Colonic mucosa (tissue), 4 donors: ENCODE measurements at places on chromosomes 11 and 22.

GRCh38 chr22:17808693-17809403 lies 34.6 kb upstream of the BID start:
- no peak overlapping the region for H3K4me3 ChIP-seq
- no peak overlapping the region for H3K27ac ChIP-seq
- H3K4me1 ChIP-seq = no peaks in the 10 kb centered on the region
- H3K36me3 ChIP-seq = no peaks in the 10 kb centered on the region
- H3K27me3 ChIP-seq = no peaks in the 10 kb centered on the region

- peaks cover 6% of the 10 kb centered on the region for H3K4me1 ChIP-seq
- H3K27ac ChIP-seq = no peak overlapping the region
- DNase-seq = no peak
- H3K36me3 ChIP-seq = no peaks in the 10 kb centered on the region
These were observed 15.2 kb upstream of the ARAP1 start for GRCh38 chr11:72767203-72768062.

GRCh38 chr22:37179126-37179470 lies 8.9 kb downstream of the C1QTNF6 start:
- H3K27ac ChIP-seq = peak overlapping the region; percentile 59
- no peaks in the 10 kb centered on the region for H3K27me3 ChIP-seq
- no peak overlapping the region for H3K4me3 ChIP-seq
- H3K36me3 ChIP-seq = no peaks in the 10 kb centered on the region

- no peak for DNase-seq
- no peak overlapping the region for H3K27ac ChIP-seq
- no peaks in the 10 kb centered on the region for H3K27me3 ChIP-seq
- H3K36me3 ChIP-seq = no peaks in the 10 kb centered on the region
- H3K4me3 ChIP-seq = no peak overlapping the region
These were observed 209.2 kb upstream of the SEZ6L start for GRCh38 chr22:25959818-25960774.

DNA sequence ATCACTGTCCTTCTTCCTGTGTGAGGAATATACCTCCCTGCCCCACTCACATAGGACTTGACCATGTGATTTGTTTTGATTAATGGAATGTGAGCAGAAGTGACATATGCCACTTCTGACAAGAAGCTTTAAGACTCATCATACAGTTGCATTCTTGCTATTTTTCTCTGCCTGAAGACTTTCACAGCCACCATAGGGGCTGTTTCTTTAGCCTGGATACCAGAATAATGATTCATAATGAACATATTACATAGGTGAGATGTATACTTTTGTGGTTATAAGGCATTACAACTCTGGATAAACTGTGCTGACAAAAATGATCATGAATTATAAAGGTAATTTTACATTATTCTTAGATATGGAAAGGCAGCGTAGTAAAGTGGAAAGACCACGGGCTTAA lies 798.0 kb downstream of the DLG2 start:
- H3K36me3 ChIP-seq = no peaks in the 10 kb centered on the region
- no peak overlapping the region for H3K27ac ChIP-seq
- H3K4me3 ChIP-seq = no peak overlapping the region

- H3K27ac ChIP-seq = no peak overlapping the region
- H3K27me3 ChIP-seq = no peaks in the 10 kb centered on the region
- H3K4me1 ChIP-seq = no peaks in the 10 kb centered on the region
- no peak for DNase-seq
- peaks cover 18% of the 10 kb centered on the region for H3K36me3 ChIP-seq
- no peak overlapping the region for H3K4me3 ChIP-seq
These were observed 17.3 kb downstream of the TOLLIP start for GRCh38 chr11:1292018-1292643.
